C1 segment of cervical spinal cord (tissue), 14 donors: ENCODE measurements at places on chromosomes 16 and 17.
A peak's percentile ranks its signal among the peaks of the same experiment; 100 is the strongest.

DNA sequence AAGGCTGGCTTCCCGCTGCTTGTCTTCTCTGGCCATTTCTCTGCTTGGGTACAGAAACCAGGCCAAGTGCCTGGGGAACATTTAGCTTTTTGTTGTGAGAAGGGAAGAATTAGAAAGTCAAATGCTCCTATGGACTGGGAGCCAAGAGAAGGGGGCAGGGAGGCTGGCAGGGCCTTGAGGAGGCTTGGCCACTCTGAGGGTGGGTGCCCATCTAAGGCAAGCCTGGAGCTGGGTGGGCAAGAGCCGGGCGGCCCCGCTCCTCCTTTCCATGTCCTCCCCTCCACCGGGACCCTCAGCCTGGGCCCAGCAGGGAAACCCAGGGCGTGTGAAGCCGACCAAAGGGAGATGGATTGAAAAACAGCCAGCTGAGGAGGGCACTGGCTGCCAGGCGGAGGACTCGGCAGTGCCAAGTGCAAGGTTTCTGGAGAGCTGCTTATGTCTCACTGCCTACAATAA lies 69.4 kb downstream of the NTN1 start:
- peak; percentile 73 for DNase-seq

- peak; percentile 11 for DNase-seq
These were observed 20.3 kb upstream of the NFATC3 start for GRCh38 chr16:68064791-68065365.

GRCh38 chr17:10499950-10500349 lies 18.4 kb downstream of the MYH1 start:
- DNase-seq = no peak

DNA sequence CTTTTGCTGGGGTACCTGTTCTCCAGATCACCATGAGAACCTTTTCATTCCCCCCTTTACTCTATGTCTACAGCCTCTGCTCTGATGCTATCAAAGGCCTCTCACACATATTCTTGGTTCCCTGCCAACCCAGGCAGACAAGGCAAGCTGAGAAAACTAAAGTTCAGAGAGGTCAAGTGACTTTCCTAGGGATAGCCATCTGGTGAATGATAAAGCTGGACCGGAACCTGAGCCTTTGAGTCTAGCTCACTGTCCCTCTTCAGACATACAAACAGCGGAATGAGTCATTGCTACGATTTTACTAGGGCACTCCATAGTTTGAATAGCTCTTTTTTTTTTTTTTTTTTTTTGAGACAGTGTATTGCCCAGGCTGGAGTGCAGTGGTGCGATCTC lies 73.3 kb downstream of the XYLT1 start:
- DNase-seq = no peak

- no peak for DNase-seq
These were observed 15.1 kb downstream of the FAM117A start for GRCh38 chr17:49748791-49749190.

DNA sequence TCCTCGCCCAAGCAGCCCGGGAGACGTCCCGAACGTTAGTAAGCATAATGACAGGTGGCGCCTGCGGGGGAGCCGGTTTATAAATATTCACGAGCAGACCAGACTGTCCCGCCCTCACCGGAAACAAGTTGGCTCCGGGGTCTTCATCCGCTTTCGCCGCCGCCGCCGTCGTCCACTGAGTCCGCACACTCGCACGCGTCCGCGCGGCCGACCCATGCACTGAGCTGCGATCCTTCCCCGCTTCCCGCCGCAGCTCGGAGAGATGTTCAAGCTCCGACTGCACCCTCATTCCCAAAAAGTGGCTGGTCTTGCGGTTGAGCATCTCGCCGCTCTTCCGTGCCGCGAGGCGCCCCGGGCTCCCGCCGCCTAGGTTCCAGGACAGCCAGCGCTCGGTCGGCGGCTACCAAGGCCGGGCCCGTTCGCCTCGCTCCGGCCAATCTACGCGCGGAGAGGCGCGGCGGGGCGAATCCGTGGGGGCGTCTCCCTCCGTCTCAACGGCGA lies 385 bp downstream of the CFAP119 start:
- no peak for DNase-seq

- DNase-seq = no peak
These were observed 423.5 kb downstream of the MAF start for GRCh38 chr16:79177018-79177417.

DNA sequence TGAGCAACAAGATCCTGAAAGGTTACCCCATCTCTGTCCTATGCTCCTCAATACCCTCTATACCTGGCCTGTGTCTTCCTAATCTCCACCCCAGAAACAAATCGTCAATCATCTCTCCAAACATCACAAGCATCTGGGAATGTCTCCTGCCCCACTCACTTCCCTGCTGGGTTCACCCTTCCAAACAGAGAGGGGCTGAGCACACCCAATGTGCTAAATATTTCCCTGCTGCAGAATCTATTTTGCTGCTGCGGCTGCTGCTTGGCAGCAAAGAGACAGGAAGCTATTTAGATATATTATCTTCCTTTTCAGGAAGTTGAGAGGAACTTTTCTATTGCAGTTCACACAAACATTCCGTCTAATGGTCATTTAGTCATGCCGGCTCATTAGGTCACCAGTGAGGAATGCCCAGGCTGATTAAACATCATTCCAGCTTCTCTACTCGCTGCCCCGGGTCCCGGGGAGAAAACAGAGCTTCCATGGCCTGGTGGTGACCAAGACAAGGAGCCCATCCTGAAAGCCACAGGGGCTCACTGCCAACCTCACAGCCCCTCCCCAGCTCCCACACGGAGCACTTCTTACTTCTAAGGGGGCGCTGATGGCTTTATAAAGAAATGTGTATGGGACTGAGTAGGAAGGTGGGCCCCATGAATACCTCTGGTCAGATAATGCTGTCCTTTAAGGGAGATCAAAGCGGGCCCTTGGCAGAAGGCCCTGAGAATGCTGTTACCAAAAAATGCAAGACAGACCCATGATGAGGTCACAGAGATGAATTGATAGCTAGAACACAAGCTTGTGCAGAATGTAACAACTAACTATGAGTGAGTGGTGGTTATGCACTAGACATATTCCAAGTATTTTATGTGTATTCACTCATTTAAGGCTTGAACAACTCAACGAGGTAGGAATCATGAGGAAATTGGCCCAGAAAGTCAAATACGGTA lies 218.3 kb downstream of the SOX9 start:
- DNase-seq = no peak

DNA sequence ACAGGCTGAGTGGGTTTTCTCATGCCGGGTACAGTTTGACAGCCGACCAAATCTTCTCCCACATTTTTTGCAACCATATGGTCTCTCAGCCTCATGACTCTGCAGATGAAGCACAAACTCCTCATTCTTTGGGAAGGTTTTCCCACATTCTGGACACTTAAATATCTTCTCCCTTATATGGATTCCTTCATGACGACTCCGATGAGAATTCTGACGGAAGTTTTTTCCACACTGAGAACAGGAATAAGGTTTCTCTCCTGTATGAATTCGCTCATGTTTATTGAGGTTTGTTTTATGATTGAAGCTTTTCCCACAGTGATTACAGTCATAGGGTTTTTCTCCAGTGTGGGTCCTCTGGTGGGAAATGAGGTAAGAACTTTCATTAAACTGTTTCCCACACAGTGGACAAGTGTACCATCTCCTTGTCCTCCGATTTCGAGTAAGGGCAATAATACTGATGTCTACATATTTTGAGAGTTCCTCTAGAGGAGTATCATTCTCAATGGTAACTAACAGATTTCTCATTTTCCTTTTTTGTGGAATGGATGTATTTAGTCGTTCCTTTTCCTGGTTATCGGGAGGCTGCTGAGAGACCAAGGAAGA lies 10.9 kb downstream of the ZNF200 start:
- no peak for DNase-seq
